Right kidney (tissue), 9 donors: ENCODE measurements at places on chromosomes 12 and 14.
A peak's percentile ranks its signal among the peaks of the same experiment; 100 is the strongest.

DNA sequence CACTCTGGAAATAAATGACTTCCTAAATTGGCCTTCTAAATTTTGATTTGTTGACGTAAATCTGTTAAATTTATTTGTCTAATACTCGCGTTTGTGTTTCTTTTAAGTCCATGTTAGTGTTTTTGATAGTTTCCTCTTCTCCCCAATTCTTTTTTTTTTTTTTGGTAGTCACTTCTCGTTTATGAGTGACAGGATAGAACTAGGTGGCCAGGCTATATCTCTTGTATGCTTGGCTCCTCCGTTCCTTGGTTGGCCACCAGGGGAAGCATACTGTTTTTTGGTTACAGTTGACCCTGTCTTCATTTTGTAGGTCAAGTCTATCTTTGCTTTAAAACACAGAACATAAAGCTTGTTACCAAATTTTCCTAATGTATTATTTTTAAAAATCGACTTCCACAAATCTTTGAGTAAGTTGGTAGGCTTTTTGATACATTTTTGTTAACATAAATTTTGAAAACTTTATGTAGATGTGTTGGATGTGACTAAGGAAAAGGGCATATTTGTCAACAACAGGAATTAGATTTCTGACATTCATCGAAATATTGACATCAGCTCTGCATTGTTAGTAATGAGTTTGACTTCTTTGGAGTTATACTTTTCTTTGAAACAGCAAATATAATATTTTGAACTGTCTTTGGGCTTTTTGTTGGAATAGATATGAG, 2.2 kb downstream of the RCOR1 start:
- DNase-seq, result no peak

- no peak for DNase-seq
Measured at GRCh38 chr12:91937706-91938105, 207.9 kb downstream of the BTG1 start.

DNA sequence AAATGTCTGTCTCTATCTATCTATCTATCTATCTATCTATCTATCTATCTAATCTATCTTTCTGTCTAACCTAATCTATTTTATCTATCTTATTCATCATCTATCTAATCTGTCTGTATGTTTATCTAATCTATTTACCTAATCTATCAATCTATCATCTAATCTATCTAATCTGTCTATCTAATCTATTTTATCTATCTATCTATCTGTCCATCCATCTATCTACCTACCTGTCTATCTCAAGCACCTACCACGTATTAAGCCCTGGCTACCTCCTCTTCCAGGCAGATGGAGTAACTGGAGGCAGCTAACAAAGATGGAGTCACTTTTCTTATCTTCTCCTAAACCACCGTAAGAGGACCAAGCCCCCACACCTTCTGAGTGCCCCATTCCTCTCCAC, 5.8 kb downstream of the CD4 start:
- no peak for DNase-seq

- DNase-seq, result no peak
Measured at GRCh38 chr14:89724628-89724960, 229.9 kb downstream of the EFCAB11 start.

DNA sequence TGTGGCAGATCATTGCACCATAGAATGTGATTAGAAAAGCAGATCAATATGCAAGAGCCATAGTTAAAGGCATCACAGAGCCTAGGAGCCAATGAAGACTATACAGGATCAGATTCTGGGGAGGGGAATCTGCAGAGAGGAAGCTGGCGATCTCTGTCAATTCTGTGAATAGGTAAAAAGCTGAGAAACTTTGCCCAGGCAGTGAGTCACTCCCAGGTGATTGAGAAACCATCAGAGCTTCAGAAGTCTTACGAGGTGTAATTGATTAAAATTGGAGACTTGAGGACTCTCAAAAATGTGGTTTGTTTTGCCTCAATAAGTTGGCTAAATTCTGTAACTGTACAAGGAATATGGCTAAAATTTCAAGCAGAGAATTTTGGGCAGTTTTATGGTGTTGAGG, 41.7 kb upstream of the TSPAN11 start:
- no peak for DNase-seq

DNA sequence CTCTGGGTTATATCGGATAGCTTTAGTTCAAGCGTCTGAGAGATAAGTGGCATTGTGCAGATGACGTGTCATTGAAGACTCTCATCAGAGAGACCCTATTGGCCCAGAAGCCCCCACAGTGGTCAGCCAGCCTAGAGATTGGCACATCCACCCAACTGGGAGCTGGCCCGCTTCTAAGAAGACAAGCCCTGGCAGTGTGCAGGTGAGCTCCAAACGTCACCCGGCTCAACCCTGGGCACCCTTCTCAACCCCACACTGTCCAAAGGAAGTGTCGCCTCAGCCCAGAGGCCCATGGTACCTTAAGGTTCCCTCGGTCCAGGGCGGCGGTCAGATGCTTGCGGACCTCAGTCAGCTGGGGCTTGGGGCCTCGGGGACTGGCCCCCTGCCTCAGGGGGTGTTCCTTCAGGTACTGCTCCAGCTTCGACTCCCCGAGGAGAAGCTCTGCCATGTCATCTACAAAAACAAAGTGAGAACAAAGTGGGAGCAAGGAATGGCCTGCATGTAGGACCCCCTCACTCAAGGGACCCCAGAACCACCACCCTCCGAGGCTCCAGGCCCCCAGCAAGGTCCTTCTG, 30.3 kb downstream of the TTC7B start:
- DNase-seq, result no peak

DNA sequence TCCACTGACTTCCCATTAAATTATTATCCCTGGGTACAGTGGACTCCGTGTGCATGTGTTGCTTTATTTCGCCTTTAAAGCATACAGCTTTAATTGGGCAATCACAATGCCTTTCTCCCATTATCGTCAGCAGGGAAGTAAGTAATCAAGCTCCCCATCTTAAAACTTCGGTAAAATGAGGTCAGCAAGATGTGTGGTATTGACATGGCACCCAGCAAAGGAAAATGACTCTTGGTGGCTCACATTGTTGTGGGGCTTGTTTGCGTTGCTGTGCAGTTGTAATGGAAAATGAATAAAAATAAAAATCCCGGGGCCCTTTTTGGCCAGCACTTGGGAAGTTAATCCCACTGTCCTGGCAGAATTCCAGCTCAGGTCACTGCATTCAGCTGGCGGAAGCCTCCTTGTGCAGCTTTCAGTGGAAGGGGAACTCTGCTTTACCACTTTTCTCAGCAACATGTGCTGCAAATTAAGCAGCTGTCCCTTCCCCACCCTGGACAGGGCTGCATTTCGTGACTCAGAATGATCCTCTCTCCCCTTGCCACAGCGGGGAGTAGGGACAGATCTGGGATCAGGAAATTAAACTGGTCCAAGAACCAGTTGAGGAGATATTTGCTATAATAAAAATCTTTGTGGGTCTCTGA, 13.9 kb upstream of the ATP2A2 start:
- peak; percentile 41 for DNase-seq

DNA sequence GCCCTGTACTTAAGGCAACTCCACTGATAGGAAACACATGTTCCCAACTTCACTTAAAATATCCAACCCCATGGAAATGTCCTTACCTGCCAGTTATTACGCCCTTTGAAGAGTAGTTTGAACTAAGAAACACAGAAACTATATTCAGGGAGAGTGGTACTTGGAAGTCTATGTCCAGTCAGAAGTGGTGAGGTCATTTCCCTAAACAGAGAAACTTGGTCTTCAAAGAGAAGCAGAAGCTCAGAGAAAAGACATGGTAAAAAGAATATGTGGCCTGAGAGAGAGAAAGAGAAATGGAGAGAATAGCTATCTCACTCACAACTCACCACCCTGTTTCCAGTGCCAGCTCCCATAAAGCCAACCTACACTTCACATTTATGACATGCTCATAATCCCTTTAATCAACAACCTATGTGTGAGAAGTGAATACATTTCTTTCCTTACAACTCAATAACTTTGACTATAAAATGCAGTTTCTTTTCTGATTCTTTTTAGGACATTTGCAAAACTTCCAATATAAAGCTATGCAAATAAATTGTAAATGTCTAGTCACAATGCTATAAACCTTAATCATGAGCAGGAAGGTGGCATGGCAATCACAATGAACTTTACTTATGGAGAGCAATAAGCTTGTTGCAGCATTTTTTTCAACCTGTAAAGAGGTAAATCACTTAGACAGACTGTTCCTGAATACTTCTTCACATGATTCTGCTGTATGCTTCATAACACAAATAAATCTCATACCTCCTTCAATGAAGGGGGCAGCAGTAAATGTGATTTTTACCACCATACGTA, 67.1 kb downstream of the CPNE8 start:
- DNase-seq, result no peak

DNA sequence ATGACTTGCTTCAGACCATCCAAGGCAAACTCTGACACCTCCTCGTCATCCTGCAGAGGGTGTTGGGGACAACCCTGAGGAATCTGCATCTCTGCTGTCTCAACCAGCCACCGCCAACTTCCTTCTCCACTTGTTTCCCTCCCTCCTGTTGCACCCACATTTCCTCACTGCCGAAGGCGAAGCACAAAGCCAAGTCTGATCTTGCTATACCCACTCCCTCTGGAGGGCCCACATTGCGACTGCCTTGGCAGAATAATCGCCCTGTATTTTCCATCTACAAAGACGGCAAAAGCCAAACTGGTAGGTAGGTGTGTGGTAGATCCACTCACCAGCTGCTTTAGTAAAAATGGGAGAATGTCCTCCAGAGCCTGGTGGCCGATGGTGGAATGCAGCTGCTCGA, 21.8 kb upstream of the RAB35 start:
- no peak for DNase-seq

DNA sequence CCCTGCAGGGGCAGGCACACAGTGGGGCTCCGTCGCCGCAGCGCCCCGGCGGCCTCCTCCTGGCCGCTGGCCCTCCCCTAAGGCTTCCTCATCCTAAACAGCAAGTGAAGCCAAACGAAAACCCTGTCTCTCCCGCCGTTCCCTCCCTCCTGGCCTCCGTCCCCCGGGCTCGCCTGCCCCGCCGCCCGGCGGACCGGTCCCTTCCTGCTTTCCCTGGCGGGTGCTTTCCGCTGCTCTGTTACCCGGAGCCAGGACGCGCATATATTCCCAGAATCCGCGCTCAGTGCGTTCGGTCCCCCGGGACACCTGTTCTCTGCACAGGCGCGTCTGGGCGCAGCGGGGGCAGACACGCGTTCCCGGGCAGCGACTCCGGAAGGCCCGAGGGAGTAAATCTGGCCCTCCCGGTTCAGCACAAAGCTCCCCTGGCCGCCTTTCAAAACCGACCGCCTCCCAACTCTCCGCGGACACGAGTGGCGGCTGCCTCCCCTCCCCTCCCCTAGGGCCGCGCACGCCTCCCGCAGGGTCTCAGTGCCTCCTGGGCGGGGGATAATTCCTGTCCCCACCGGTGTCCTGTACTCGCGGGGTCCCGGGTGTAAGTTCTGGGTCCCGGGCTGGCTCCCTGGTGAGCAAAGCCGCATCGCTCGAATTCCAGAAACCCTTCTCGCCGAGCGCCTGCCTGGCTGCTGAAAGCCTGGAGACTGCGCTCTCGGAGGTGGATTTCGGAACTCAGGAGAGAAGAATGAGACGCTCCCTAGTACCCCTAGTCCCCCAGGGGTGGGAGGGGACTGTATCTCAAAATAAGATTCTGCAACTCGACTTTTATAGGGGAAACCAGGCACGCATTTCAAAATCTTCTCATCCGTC, 21.4 kb upstream of the CEP170B start:
- DNase-seq, result peak; percentile 61

DNA sequence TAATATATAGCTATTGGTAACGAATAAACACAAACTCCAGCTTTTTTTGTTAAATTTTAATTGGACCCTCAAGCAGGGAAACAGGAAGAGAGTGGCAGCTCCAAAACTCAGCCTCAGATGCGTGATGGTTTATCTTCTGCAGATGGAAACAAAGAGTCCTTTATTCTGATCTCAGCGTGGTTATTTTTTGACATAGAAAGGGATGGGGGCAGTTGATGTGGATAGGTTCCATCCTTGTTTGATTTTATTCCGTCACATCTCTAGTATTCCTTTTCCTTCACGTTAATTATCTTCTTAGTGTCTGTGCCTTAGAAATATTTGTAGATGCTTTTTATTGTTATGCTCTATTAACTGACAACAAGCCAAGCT, 447.6 kb upstream of the SEL1L start:
- DNase-seq, result no peak

DNA sequence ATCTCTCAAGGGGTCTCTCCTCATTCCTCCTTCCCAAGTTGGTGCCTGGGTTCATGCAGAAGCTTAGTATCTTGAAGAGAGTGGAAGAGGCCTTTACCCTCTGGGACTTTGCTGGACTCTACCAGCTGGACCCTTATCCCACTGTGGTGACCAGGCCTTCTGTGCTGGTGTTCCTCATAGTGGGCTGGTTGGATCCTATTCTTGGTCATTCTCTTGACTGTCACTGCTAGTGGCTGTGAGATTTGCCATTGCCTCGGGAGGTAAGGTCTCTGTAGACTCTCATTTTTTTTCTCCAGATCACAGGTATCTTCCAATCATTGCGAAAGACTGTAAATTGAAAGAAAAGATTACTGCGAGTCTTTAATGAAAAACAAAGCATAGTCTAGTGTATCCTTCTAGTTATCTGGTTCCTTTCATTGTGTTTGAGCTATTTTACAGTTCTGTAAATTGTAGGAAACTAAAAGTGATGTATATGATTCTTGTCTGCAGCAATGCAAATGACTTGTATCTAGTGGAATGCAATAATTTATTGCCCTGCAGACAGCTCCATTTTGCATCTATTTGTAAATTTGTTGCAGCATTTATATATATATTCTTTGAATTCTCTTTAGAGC, 217.9 kb downstream of the AEBP2 start:
- DNase-seq, result no peak

GRCh38 chr12:101305794-101306193, 25.9 kb downstream of the UTP20 start:
- DNase-seq, result no peak

DNA sequence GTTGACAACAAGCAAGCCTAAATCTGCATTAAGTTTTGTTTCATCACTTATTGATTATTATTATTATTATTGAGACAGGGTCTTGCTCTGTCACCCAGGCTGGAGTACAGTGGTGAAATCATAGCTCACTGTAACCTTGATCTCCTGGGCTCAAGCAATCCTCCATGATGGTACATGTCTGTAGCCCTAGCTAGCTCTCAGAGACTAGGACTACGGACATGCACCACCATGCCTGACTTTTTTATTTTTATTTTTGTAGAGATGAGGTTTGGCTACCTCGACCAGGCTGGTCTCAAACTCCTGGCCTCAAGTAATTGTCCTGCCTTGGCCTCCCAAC, 35.7 kb upstream of the STK38L start:
- no peak for DNase-seq

DNA sequence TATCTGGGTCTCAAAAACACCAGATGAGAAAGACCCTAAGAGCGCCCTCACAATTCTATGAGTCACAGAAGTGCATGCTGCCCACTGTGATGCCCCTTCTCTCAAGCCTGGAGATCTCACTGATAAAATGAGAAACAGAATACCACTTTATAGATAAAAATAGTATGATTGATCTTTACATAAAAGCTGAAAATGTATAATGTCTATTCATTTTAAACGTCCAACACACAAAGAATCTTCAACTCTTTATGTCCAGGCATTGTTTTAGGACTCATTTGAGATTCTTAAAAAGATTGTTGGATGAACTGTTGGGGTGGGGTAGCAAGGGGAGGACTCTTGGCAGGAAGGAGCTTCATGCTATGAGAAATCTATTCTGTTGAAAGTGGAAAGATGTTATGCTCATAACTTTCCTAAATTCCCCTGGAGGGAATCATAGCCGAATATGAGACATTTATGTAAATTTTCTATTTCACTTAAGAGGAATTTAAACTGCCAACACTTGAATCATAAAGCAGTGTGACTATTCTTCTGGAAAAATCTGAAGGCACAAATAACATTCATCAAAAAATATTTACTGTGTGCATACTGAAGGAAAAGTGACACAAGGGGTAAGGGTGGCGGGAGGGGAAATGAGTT, 174.6 kb downstream of the STXBP6 start:
- DNase-seq, result no peak
